Renal cortex interstitium (tissue), 15 donors: ENCODE measurements at places on chromosomes 7 and 10.

DNA sequence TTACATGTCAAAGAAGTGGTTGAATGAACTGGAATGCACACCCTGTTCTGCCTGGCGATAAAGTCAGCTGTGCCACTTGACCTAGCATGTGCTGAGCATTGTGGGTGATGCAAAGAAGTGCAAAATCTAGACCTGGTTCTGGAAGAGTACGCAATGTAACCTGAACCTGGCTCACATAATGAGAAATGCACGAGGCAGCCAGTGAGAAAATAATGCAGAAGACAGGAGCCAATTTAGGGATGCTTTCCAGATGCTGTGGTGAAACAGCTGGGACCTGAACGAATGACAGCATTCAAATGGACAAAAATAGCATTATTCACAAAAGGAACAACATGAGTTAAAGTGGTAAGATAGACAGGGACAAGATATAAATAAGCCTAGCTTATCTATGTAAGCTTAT is 402.6 kb downstream of the SORCS1 start:
- no peak for DNase-seq

DNA sequence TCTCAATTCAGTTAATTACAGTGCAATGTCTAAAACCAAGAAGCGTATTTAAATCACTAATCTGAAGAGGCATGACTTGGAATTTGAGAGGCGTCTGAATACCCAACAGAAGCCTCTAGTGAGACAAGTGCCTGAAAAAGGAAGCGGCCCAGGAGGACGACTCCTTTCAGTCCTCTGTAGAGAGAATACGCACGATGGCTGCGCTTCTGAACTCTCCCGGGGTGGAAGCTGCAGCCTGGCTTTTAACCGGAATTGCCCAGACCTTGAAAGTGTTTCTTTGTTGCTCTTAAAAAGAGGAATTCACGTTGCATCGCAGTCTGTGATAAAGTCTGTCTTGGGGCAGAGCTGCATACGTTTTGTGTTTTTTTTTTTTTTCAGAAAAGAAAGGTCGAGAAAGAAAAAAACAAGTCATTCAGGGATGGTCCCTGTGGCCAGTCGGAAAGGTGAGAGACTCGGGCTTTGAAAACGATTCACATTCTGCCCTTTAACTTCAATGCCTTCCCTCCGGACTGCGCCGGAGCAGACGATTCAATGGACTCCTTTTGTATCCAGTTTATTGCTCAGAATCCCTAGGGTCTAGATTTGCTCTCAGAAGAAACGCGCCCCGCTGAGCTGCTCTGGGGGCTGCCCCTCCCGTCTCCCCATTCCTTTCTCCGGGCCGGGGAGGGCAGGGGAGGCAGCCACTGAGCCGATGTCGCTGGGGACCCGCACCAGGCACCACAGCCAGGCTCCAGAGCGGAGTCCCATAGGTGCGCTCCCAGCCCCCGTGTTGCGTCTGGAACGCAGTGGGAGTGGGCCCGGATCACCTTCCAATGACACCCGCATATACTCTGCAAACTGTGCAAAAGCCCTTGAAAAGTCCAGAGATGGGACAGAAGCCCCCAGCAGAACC is 994 bp upstream of the PTF1A start:
- no peak for DNase-seq

- DNase-seq: no peak
Measured at GRCh38 chr7:137009404-137009803, 141.0 kb downstream of the CHRM2 start.

DNA sequence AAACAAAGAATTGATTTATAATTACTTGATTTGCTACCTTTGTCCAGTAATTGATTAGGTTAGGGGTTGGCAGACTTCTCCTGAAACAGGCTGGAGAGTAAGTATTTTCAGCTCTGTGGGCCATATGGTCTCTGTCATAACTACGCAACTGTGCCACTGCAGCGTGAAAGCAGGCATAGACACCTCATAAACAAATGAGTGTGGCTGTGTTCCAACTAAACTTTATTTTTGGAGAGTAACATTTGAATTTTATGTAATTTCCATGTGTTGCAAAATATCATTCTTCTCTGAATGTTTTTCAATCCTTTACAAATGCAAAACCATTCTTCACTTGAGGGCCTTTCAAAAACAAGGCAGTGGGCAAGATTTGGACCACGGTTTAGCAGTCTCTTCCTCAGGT is 76.9 kb downstream of the GALNT17 start:
- DNase-seq: no peak

DNA sequence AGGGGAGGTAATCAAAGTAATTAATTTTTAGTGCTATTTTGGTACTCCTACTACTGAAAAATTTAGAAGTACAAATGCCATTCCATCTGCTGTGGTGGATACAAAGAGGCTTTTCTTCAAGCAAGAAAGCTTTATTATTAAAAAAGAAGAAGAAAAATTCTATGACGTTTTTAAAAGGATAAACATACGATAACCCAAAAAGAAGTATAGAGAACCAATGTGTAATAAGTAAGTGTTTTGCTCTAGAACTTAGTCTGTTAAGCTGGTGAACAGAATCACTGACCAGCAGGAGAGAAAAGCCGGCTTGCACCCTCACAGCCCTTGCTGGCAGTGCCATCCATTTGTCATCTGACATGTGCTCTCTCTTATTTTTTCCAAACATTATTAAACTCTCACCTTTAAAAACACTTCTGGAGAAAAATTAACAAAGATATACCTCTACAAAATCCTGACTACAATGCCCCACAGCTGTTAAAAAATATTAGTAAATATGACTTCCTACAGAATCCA is 81.5 kb downstream of the SRPK2 start:
- DNase-seq: no peak

- no peak for DNase-seq
Measured at GRCh38 chr7:133345690-133346421, 93.0 kb downstream of the EXOC4 start.

- DNase-seq: no peak
Measured at GRCh38 chr10:18786478-18786877, 127.2 kb downstream of the ARL5B start.
